ENCODE measurements at places on chromosomes 5 and 9.

- DNase-seq: no peak
Measured at GRCh38 chr5:113771483-113771882, 258.0 kb downstream of the YTHDC2 start.

DNA sequence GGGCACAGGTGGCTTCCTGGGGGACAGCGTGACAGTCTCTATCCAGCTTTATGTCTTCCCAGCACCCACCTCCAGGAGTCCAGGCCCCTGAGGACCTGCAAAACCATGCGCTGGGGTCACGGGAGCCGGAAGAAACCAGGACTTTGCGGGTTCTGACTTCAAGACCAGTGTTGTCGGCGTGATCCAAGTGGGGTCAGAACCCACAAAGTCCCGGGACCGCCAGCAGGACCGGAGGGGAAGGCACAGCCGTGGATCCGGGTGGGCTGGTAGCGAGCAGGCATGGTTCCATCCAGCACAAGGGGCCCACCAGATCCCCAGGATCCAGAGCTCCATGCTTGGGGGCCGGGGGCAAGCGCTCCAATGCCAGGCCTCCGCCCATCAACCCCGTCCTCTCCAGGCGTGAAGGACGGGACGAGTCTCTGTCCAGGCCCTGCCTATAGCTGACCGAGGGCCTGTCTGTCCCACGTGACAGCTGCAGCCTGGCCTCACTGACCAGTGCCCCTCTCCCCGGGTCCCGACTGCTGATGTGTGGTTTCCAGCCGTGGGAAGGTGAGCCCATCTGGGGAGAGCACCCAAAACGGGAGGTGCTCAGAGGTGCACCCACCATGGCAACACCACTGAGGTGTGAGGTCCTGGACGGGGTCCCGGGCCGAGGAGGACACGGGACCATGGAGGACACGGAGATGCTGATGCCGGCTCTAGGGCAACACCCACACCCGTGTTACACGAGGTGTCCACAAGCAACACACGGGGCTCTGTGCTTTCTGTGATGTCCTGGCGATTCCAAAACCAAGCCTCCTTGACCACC, 48.9 kb downstream of the SLC12A7 start:
- no peak for DNase-seq

GRCh38 chr5:56512313-56512996, 279.3 kb upstream of the ANKRD55 start:
- no peak for DNase-seq

DNA sequence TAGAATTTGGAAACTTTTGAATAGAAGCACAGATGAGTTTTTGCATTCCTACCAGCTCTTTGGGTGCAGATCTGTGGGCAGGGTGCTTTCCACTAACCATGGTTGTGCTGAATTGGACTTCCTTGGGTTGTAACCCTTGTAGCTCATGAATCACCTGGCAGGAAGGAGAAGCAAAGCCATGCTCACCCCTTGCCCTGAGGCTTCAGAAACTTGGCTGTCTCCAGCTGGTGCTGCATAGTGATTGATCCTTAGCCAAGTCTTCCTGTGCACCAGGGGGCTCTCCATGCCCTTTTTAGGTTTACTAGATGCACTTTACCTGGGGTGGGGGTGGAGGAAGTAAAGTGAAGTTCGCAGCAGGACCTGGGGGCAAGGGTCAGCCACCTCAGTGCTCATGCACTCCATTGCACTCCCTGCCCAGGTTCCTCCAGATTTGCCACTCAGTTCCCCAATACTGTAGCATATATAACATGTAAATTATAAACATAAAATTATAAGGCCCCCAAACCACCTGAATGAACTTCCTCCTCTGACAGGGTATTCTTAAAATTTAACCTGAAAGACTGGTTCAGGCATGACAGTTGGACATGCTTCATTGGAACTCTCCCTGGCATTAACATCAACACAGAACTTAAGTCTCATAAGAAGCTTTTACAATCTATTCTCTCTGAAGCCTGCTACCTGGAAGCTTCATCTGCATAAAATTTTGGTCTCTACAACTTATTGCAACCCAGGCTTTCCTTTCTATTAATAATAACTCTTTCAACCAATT, 25.8 kb upstream of the IFNA14 start:
- DNase-seq: peak; percentile 96

GRCh38 chr9:72721067-72721466, 199.7 kb downstream of the TMC1 start:
- DNase-seq: no peak

- no peak for DNase-seq
Measured at GRCh38 chr9:133067006-133067405, 5.2 kb downstream of the CEL start.

DNA sequence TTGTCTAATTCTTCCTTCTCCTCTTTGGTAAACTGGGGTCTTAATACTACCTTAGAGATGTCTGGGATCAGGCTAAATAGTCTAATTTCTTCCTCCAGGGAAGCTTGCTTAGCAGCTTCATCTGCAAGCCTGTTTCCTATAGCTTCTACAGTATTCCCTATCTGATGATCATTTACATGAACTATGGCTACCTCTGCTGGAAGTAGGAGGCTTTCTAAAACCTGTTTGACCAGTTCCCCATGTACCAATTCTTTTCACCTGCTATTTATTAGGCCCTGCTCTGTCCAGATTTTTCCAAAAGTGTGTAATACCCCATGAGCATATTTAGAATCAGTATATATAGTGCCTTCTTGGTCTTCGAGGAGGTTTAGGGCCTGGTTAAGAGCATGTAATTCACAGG, 619.8 kb downstream of the HINT1 start:
- no peak for DNase-seq

- no peak for DNase-seq
Measured at GRCh38 chr5:33641744-33642505, 201.2 kb downstream of the TARS1 start.

GRCh38 chr5:179620703-179621350, 2.6 kb downstream of the HNRNPH1 start:
- no peak for DNase-seq

DNA sequence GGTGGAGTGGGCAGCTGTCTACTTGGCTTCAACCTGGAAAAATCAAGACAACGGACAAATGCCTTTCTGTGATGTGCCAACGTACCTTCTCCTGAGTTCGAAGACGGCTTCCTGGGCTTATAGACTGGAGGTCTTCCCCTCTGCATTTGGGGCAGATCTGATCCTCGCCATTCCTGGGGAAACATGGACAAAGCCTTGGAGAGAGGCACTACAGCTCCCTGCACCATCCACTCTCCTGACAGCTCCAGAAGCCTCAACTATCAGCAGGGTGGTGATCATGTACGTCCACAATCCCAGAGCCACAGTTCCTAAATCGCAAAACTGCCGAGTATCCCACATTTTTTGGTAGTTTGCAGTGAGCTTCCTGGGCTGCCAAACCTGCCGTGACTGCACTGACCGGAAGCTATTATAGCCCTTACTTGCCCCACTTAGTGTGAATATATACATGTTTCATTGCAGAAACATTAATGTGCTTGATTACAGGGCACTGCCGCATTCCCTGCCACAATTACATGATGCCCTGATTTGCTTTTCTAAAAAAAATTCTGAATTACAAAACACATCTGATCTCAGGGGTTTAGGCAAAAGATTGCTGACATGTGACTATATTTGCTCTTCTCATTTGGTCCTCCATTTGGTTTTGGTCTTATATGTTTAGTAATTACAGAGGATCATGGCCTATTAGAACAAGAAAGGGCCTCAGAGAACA, 2.8 kb downstream of the TRAF1 start:
- no peak for DNase-seq

DNA sequence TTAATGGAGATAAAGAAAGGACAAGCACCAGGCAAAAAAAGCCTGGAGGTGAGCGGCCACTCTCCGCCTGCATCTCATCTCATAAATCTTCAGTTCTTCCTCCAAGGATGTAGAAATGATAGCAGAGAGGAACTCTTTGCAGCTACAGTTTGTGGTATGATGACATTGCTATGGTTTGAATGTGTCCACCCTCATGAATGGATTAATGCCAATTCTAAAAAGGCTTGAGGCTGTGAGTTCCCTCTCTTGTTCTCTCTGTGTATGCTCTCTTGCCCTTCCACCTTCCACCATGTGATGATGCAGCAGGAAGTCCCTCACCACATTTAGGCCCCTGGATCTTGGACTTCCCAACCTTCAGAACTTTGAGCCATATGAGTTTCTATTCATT, 126.4 kb downstream of the SPOCK1 start:
- DNase-seq: no peak

DNA sequence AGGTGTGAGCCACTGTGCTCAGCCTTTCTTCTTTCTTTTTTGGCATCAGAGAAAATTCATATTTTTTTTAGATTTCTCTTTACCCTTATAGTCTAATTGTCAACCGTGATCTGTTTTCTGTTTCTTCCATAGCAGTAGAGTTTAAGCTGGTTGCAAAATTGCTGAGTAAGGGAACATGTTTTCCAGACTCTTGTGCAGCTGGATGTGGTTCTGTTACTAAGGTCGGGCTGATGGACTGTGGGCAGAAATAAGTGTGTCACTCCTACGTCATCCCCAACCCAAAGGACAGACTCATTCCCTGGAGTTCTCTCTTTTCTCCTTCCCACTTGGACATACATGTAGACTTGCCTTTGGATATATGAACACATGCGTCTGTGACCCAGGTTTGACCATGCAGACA, 64.1 kb upstream of the GOLM1 start:
- no peak for DNase-seq

- DNase-seq: peak; percentile 55
Measured at GRCh38 chr5:52657247-52657645, 130.5 kb upstream of the ITGA1 start.

- DNase-seq: no peak
Measured at GRCh38 chr9:88339317-88339716, 48.9 kb upstream of the SPIN1 start.

- peak; percentile 25 for DNase-seq
Measured at GRCh38 chr9:136488247-136489214, 5.7 kb upstream of the SEC16A start.

GRCh38 chr9:89919171-89919681, 314.4 kb downstream of the GADD45G start:
- DNase-seq: no peak

Measured in DMS79 (cell line).